Bone marrow (tissue), 2 donors: ENCODE measurements at places on chromosomes 16 and 17.
A peak's percentile ranks its signal among the peaks of the same experiment; 100 is the strongest.

DNA sequence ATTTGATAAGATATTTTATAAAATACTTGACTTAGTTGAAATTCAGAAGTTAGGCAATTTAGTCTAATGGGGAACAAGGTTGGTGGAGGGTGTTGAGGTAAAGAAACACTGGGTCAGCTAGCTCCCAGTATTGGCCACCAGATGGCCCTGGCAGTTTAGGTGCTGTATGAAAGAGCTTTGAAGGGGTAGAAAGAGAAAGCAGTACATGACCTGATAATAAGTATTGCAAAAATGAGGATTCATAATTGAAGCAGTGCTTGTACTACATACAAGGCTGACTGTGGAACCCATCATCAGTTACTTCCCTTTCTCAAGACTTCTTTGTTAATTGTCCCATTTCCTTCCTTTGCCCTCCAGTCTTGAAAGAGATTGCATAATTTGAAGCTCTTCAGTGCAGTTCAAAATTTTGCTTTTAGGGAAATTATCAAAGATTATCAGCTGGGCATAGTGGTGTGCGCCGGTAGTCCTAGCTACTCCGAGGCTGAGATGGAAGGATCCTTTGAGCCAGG, 29.4 kb downstream of the TANC2 start:
- DNase-seq, result no peak

GRCh38 chr17:15451680-15452079, 15.7 kb downstream of the CDRT4 start:
- no peak for DNase-seq

- DNase-seq, result peak; percentile 14
Measured at GRCh38 chr17:64400642-64401041, 10.0 kb upstream of the PECAM1 start.

- DNase-seq, result no peak
Measured at GRCh38 chr17:40910441-40910841, 25.4 kb upstream of the KRT20 start.

- DNase-seq, result no peak
Measured at GRCh38 chr17:49834118-49834743, 13.6 kb downstream of the TAC4 start.
